ENCODE measurements at places on chromosomes 12 and 14.

GRCh38 chr12:89135976-89136634, 216.2 kb downstream of the DUSP6 start:
- DNase-seq: no peak

DNA sequence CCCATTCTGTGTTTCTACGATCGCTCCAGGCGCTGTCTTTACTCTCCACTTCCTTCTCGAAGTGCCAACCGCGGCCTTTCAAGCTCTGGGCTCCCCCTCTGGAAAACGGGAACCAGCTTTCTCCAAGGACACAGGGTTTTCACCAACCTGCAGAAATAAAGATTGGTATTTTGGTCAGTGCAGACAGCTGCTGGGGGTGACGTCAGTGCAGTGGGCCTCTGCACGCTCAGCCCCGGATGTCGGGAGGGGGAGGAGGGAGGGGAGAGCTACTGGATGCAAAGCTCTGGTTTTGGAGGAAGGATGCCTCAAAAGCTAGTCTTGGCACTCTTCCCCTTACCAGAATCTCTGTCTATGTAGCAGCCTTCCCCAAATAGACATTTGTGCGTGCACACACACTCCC, 19.9 kb downstream of the HRK start:
- DNase-seq: no peak

DNA sequence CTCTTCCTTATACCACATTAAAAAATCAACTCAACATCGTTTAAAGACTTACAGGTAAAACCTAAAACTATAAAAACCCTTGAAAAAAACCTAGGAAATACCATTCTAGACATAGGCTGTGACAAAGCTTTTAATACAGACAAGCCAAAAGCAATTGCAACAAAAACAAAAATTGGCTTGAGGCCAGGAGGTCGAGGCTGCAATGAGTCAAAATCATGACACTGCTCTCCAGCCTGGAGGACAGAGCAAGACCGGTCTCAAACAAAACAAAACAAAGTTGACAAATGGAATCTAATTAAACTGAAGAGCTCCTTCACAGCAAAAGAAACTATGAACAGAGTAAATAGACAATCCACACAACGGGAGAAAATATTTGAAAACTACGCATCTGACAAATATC, 1057.8 kb downstream of the FSCB start:
- DNase-seq: no peak

- DNase-seq: no peak
Measured at GRCh38 chr12:51189790-51190355, 16.9 kb upstream of the TFCP2 start.

- DNase-seq: no peak
Measured at GRCh38 chr12:128814411-128815261, 9.1 kb downstream of the SLC15A4 start.

- DNase-seq: no peak
Measured at GRCh38 chr12:124233846-124234640, 60.9 kb upstream of the RFLNA start.

DNA sequence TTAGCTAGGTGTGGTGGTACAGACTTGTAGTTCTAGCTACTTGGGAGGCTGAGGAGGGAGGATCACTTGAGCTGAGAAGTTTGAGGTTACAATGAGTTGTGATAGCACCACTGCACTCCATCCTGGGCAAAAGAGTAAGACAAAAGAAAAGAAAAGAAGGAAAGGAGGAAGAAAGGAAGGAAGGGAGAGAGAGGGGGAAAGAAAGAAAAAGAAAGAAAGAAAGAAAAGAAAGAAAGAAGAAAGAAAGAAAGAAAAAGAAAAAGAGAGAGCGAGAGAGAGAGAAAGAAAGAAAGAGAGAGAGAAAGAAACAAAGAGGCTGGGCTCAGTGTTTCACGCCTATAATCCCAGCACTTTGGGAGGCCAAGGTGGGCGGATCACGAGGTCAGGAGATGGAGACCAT, 10.3 kb upstream of the GNPTAB start:
- no peak for DNase-seq

- peak; percentile 23 for DNase-seq
Measured at GRCh38 chr12:120534703-120535655, 823 bp downstream of the RNF10 start.

DNA sequence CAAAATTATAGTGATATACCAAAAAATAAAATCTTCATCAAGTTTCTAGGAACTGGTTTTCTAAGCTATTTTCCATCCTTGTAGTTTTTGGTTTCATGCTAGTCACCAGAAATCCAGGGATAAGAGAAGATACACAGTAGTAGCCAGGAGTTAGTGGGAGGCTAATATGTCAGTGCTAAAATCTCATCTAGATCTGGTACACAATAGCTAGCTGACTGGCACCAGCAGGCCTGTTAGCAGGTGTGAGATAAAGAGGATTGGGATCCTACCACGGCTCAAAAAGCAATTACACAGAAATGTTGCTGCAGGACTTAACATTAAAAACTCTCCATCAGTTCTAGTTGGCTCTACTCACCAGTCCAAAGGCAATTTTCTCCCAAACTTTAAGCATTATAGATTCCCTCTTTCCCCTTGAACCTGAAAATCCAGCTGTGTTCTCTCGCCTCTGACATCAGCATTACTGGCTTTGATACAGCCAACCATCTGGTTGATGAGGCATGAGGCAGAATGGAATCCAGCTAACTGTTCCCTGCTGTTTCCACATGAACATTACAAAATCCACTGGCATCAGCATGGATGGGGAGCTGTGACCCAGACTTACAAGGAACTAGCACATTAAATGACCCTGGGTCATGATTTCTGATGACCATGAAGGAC, 41.8 kb upstream of the CCDC196 start:
- no peak for DNase-seq

GRCh38 chr12:39623919-39624318, 4.3 kb upstream of the ABCD2 start:
- no peak for DNase-seq

- no peak for DNase-seq
Measured at GRCh38 chr14:55689981-55690871, 110.2 kb downstream of the KTN1 start.

DNA sequence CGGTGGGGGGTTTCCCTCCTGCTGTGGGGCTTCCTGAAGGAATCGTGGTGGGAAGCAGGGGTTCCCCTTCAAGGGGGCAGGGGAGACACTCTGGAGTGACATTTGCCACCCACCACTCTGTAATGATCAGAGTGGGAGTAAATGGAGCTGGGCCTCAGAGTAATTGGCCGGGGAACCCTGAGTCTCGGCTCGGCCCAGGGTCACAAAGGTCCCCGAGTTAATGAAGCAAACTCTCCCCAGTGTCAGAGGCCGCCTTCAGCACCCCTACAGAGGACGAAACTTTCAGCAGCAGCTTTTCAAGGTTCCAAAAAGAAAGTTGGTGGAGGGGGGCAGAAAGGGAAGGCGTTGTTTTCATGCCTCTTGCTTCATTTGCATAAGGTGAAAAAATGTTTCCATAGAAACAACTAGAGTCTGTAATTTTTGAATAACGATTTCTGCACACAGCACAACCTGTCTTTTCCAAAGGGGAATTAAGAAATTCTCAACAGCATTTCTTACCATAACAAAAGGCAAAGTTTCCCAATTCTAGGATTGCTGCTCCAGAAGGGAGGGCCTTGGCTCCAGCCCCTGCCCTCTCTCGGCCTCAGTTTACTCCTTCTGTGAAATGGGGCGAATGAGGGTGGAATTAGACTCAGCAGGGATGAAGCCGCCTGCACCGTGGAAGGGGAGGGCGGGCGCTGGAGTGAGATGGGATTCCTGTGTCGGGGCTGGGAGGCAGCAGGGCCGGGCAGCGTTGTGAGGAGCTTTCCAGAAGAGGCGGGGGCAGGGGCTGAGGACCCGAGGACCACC, 67.0 kb upstream of the BEGAIN start:
- no peak for DNase-seq

- no peak for DNase-seq
Measured at GRCh38 chr12:72546106-72546505, 273.9 kb downstream of the TRHDE start.

DNA sequence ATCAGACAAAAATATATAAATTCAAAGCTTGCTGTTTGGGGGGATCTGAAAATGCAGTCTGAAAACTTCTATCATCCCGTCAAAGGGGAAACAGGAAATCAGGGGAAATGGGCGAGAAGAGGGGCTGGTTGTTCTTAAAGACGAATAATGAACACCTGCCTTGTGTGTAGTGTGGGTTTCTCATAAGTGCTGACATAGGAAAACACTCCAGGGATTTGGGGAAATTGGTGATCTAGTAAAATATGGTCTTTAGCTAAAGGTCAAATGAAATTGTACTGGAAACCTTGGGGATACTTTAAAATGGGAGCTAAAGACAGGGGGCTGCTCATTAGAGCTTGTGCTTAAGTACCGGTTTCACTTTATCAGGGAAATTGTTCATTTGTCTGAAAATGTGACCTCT, 39.6 kb upstream of the PIK3C2G start:
- DNase-seq: no peak

- no peak for DNase-seq
Measured at GRCh38 chr14:74438351-74438915, 12.4 kb upstream of the SYNDIG1L start.

DNA sequence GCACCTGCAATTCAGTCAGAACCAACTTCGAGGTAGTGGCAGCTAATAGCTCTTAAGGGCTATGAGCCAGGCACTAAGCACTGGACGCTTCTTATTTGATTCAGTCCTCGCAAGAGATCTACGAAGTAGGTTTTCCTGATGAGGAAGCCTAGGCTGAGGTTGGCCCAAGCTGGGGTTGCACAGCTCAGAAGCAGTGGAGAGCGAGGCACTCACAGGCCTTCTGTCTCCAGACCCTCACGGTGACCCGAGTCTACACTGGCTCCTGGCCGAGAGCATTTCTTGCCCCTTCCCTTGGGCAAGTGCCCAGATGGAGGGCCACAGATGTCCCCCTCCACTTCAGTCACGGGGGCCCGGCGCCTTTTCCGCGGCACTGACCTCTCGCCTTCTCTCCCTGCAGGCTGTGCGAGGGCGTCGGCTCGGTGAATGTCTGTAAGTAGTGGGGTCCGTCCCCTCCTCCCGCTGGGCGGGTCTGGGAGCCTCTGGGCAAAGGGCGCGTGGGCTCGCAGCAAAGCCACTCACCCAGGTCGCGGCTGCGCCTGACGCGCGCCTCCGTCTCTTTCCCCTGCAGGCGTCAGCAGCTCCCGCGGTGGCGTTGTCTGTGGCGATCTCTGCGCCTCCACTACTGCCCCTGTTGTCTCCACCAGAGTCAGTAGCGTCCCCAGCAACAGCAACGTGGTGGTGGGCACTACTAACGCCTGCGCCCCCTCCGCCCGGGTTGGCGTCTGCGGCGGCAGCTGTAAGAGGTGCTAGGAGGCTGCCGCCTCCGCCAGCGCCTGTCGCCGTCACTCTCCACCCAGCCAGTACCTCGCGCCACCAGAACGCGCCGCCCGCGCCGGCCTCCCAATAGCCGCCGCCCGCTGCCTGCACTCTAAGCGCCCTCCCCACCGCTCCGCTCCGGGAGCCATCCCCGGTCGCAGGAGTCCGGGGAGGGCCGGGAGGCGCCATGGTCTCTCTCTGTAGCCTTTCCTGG, 13.1 kb downstream of the KRT83 start:
- DNase-seq: no peak

DNA sequence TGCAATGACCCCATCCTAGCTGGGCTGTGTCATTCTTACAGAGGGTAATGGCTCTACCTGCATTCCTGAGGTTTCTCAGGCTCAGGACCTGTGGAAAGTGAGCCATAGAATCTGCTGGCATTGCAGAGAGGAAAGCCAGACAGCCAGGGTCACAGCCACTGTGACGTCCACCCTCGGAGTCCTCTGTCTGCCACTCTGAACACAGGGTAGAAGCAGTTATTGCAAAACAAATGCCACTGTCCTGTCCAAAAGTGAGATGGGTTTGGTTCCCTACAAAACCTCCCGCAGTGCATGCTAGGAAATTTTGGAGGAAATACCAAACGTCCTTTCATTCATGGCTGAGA, 37.8 kb downstream of the TNFAIP2 start:
- DNase-seq: no peak

GRCh38 chr14:32408018-32408417, 78.9 kb downstream of the AKAP6 start:
- no peak for DNase-seq

DNA sequence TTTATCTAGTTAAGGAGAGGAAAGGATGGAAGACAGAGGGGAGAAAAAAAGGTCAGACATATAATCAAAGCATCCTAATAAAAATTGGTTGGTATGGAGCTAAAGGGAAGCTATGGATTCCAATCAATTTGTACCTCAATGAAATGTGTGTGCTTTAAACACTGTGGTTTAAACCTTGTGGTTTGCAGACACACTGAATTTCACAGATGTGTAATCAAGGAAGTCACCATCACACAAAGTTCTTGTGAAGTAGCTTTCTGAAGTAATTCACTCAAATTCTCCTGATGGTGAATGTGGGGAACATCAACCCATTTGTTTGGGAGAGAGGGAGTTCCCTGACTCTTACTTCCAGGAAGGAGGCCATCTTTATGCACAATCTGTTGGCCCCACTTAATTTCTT, 243.3 kb upstream of the KRR1 start:
- no peak for DNase-seq

DNA sequence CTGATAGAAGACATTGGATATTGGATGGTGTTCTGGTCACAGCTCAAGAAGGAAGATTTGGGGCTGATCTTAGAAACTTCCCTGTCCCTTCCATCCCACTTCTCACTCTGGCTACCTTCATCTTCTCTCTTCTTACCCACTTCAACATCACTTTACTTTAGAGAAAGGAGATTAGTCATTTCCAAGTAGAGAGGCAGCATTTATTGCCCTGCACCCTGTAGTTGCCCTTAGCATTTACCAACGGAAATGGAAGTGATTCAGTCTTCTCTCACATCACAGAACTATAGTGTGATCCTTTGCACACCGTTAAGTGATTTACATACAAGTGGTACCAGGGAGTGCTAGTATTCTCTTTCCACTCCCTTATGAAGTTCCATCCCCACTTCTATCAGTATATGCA, 52.4 kb downstream of the PHLDA1 start:
- no peak for DNase-seq

- no peak for DNase-seq
Measured at GRCh38 chr14:69820991-69821390, 23.9 kb upstream of the SLC10A1 start.

DNA sequence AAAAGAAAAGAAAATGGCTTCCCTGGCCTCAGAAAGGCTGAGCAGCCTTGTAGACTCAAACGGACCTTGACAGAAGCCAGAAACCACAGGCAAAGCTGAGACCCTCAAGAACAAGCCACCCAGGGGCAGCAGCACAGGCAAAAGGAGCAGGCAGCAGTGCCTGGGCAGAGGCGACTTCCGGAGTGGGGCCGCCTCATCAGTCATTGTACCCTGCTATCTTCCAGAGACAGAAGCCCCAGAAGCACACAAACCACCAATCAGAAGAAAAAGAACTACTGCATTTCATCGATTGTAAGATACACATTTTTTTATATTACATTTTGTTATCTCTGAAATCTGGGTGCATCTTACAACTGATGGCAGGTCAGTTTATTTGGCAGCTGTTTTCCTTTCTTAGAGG, 58.2 kb upstream of the ZFP36L1 start:
- no peak for DNase-seq

DNA sequence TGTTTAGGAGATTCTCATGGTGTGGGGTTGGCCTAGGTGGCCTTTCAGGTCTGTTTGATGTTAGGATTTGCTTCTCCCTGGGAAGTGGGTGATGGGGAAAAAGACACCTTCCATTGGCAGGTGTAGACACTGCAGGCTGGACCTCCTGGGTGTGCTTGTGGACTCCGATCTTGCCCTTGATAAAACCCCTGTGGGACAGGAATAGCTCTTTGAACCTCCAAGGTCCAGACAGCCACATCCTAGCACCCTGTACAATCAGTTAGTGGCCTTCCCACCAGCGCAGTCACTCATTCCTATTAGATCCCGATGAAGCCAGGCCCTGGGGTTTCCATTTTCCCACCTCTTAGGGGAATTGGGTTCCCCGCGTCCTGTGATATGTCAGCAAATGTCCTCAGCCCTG, 28.5 kb downstream of the MEG3 start:
- no peak for DNase-seq

All from nucleus accumbens (tissue), 56 donors.